ENCODE measurements at places on chromosomes 4 and X.
A peak's percentile ranks its signal among the peaks of the same experiment; 100 is the strongest.

GRCh38 chr4:44160776-44161367 lies 287.7 kb downstream of the KCTD8 start:
- DNase-seq, result no peak

DNA sequence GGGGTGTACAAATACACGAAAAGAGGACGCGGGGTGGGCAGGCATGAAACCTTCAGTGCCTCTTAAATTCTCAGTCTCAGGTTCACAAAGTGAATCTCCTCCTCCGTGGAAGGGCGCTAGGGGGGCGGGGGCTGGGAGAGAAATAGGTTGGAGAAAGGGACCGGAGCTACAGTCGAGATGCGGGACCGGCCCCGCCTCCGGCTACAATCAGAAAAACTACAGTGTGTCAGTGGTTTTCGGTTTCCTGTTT lies 3.4 kb downstream of the MAML3 start:
- peak; percentile 47 for DNase-seq

- DNase-seq, result no peak
Observed at GRCh38 chr4:102596532-102596931, 95.4 kb downstream of the NFKB1 start.

GRCh38 chr4:84644087-84644486 lies 61.2 kb downstream of the CDS1 start:
- DNase-seq, result no peak

DNA sequence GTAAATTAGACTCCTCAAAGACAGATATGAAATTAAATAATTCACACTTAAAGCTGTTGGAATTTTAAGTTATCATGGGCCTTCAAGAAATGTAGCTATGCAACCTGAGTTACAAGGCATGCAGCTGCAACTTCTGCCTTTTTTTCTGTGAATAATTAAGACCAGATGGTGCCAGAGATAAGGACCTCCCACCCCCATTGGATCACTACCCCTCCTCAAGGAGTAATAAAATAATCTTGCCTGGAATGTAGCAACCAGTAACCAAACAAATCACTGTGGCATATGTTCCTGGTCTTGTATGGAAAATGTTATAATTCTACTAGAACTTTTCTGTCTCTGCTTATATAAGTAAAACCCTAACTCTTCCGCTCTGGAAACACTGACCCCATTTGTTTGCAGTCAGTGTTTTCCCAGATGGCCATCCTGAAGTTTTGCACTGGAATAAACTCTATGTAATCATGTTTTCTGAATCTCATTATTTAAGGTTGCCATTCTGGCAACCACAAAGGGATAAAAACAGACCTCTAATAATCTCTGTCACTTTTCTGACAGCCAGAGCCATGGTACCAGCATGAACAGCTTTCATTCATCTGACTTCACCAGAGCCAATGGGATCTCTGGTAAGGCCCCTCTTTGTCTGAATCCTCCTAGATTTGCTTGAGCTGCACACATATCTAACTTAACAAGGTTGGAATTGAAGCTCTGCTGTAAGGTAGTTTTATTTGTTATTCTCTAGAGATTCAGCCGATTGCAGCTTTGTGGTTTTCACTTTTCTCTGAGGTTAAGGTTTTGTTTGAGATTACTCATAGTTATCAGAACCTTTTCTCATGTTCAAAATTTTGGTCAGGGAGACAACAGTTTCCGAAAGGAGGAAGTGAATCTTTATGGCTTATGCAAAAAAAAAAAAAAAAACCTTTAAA lies 274.6 kb downstream of the NAF1 start:
- no peak for DNase-seq

- DNase-seq, result no peak
Observed at GRCh38 chr4:6225469-6225868, 25.1 kb upstream of the JAKMIP1 start.

GRCh38 chr4:127284236-127284635 lies 348.5 kb upstream of the INTU start:
- no peak for DNase-seq

DNA sequence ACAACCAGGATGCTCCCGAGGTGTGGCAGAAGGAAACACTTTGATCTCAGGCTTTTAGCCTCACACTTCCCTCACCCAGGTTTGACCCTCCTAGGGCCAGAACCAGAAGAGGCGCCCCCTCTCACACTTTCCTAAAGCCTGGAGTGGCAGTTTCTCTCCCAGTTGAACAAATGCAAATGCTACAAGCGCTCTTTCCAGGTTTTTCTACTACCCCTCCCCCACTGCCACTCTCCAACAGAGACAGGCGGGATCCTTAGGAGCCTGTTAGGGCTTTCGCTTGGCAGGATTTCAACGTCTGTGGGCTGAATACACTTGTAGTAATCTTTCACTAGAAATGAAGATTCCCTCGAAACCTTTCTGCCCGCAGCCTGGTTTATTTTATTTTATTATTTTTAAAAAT lies 2.4 kb downstream of the TSC22D3 start:
- DNase-seq, result no peak

- no peak for DNase-seq
Observed at GRCh38 chr4:6858997-6859396, 50.6 kb upstream of the TBC1D14 start.

- no peak for DNase-seq
Observed at GRCh38 chrX:152899111-152899873, 1.4 kb downstream of the ZNF185 start.

DNA sequence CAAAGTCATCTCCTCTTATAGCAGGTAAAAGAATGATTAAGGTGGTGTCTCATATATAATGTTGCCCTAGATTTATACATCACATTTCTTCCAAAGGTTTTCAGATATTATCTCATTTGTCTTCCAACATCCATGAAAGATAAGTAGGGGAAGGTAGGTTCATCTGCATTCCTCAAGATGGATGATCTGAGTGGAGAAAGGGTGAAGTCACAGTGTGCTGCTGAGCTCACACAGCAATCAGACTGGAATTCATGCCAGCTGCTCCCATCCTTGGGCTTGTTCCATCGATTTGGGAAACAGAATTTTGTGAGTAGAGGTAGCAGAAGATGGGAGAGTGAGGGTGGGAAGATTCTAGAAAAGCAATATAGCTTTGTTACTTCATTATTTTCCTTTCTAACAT lies 482.4 kb downstream of the INPP4B start:
- no peak for DNase-seq

DNA sequence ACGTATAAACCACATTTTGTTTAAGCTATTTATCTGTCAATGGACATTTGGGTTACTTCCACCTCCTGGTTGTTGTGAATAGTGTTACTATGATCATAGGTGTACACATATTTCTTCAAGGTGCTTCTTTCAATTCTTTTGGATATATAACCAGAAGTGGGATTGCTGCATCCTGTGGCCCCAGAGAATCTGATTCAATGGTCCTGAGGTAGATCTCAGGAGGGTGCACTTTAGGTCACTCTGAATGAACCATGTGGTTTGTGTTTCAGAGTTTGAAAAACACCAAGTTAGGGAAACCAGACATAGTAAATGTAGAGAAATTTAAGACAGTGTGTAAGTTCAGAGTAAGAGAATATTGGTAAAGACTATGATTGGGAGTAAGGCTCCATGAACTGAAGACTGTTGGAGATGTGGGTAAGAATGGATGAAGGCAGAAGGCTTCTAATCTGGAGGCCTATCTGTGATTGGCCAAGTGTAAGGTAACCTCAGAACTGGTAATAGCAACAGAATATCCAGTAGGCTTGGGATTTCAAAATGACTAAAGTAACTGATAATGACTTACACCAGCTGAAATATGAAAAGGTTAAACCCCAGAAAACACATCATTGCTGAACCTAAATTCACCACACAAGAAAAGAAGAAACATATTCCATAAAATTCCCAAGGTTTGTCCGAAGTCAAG lies 236.9 kb downstream of the CAMK2D start:
- DNase-seq, result no peak

DNA sequence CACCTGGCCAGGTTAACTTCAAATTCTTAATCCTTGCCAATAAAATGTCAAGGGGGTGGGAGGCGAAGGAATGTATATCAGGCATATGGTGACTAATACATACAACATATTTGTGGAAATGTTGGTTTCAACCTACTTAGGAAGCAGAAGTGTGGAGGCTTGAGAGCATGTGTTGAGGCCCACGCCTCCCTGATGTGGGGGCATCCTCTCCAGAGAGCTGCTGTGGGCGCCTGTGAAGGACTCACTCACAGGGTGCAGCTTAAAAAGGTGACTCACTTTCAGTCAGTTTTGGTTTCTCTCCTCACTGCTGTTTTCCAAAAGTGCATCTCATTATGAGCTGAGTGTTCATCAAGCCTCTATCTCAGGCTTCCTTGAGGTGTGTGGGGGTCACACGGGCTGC lies 27.5 kb downstream of the LNX1 start:
- no peak for DNase-seq

DNA sequence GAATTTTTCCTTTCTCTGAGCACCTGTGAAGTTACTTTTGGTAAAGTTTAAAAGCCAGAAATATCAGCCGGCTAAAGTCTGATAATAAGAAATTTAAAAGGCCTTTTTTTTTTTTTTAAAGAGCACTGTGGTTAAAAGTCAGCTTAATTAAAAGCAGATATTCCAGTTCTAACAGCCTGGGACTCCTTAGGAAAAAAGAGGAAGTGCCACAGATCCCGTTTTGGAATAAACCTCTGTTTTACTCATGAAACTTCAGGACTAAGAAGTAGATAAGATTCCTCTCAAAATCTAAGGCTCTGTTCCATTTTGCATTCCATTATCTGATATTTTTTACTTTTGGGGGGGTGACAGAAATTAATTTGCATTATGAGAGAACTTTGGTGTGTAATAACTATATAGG lies 37.8 kb downstream of the ABCB7 start:
- DNase-seq, result no peak

- DNase-seq, result no peak
Observed at GRCh38 chr4:182768838-182769237, 148.3 kb downstream of the DCTD start.

- DNase-seq, result no peak
Observed at GRCh38 chr4:140697709-140698560, 58.2 kb downstream of the TBC1D9 start.

GRCh38 chrX:111812889-111813563 lies 63.0 kb upstream of the TRPC5OS start:
- no peak for DNase-seq

GRCh38 chr4:81982846-81983540 lies 390.8 kb downstream of the HNRNPD start:
- no peak for DNase-seq

GRCh38 chr4:87053176-87053658 lies 118.4 kb downstream of the AFF1 start:
- no peak for DNase-seq

DNA sequence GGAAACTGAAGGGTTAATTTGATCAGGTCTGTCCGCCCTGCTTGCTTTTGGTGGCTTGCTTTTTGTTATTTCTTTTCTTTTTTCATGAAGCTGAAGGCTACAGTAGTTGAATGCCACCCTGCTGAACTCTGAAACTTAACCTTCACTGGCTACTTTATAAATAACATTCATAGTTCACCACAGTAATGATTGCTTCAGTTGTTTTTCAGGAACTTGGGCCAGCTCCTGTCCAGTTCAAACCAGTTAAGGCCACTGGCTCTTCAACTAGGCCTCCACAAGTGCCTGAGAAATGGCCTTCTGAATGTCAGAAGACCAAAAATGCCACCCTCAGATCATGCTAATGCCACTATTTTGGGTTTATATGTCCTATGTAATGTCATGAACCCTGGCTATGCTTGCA lies 7.7 kb upstream of the ASB9 start:
- DNase-seq, result no peak

- no peak for DNase-seq
Observed at GRCh38 chr4:3007724-3008123, 44.4 kb downstream of the GRK4 start.

DNA sequence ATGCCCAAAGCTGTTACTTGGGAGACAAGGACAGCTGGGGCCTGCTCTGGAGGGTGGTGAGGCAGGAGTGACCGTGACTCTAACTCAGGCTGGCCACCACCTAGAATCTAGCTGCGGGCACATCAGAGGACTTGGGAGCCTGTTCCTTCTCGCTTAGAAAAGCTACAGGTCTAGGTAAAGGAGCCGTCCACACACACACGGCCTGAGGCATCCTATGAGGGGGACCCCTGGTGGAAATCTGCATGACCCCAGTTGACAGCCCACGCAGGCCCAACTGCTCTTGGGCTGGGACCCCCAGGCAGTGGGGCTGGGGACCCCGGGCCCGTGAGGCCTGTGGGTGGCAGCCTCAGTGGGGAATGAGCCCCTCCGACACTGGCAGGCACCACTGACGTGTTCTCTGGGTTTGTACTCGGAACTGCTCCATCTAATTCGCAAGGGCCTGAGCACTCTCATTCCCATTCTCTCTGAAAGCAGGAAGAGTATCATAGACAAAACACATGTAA lies 75.6 kb downstream of the ACOX3 start:
- DNase-seq, result no peak

DNA sequence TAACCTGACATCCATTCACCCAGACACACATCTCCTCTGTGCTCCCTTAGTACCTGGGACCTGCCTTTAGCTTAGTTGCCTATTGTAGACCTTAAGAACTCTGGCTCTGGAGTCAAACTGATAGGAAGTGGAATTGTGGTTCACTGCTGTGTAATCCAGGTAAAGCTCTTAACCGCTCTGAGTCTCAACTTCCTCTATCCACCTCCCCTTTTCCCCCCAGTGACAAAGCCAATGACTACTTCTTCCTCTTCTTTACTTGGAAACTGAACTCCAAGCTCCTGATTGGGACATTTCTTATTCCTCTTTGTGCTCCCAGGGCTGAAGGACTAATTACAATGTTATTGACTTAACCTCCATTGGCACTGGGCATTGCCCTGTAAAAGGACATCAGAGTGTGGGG lies 94.1 kb downstream of the DRD5 start:
- DNase-seq, result no peak

DNA sequence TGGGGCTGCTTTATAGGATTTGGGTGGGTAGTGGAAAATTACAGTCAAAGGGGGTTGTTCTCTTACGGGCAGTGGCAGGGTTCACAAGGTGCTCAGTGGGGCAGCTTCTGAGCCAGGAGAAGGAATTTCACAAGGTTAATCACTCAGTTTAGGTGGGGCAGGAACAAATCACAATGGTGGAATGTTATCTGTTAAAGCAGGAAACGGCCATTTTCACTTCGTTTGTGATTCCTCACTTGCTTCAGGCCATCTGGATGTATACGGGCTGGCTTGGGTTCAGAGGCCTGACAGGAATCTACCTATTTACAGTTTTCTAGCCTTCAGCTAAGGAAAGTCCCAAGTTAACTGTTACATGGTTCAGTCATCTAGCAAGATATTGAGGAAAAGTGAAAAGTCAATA lies 1003.5 kb downstream of the STPG2 start:
- DNase-seq, result no peak

DNA sequence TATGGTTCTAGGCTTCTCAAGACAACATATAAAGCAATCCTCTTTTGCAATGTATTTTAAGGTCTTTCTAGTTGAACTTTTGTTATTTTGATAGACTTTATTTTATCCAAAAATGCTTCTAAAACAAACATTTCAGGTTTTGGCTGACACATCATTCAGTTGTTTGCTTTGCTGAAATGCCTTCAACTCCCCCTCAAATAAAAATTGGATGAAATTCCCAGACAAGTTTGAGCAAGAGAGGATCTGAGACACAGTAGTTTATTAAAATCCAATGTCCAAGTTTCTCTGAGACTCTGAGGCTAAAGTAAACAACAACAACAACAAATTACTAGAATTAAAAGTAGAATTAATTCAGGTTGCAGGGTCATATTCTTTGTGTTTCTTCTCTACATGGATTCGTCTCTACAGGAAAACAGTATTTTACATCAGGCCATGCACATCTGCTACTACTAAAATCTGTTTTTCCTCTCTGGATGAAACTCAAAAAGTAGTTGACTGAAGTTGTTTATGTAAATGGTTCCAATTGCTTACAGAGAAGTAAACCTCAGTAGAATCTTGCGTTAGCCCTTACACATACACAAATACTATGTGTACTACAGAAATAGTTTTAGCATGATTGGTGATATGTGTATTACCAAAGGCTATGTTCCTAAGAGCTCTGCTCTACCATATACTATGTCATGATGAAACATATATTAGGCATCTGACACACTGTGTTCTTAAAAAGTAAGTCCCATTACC lies 64.9 kb downstream of the PRSS12 start:
- DNase-seq, result no peak
